ENCODE measurements at places on chromosomes 4 and X.

GRCh38 chr4:108473163-108473720 lies 147.1 kb upstream of the RPL34 start:
- no peak for DNase-seq
- no peaks in the 10 kb centered on the region for H3K4me1 ChIP-seq
- H3K27me3 ChIP-seq, result no peaks in the 10 kb centered on the region
- no peak overlapping the region for H3K27ac ChIP-seq
- H3K4me3 ChIP-seq, result no peak overlapping the region
- no peaks in the 10 kb centered on the region for H3K36me3 ChIP-seq

- no peaks in the 10 kb centered on the region for H3K4me1 ChIP-seq
- no peak for DNase-seq
- H3K36me3 ChIP-seq, result no peaks in the 10 kb centered on the region
- no peak overlapping the region for H3K4me3 ChIP-seq
- no peak overlapping the region for H3K27ac ChIP-seq
These were observed 174.5 kb downstream of the SMIM20 start for GRCh38 chr4:26088433-26088928.

DNA sequence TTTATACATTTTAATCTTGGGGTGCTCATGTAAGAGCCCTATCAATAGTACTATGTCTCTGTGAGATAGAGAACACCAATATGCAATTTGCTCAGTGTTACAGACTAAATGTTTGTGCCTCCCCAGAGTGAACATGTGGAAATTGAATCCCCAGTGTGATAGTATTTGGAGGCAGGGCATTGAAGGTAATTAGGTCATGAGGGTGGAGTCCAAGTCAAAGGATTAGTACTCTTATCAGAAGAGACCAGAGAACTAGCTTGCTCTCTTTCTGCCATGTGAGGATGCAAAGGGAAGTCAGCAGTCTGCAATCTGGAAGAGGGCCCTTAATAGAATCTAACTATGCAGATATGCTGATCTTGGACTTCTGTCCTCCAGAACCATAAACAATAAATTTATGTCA lies 1317.0 kb downstream of the STIM2 start:
- no peaks in the 10 kb centered on the region for H3K27me3 ChIP-seq
- H3K27ac ChIP-seq, result no peak overlapping the region
- DNase-seq, result no peak
- no peaks in the 10 kb centered on the region for H3K36me3 ChIP-seq
- H3K4me3 ChIP-seq, result no peak overlapping the region

DNA sequence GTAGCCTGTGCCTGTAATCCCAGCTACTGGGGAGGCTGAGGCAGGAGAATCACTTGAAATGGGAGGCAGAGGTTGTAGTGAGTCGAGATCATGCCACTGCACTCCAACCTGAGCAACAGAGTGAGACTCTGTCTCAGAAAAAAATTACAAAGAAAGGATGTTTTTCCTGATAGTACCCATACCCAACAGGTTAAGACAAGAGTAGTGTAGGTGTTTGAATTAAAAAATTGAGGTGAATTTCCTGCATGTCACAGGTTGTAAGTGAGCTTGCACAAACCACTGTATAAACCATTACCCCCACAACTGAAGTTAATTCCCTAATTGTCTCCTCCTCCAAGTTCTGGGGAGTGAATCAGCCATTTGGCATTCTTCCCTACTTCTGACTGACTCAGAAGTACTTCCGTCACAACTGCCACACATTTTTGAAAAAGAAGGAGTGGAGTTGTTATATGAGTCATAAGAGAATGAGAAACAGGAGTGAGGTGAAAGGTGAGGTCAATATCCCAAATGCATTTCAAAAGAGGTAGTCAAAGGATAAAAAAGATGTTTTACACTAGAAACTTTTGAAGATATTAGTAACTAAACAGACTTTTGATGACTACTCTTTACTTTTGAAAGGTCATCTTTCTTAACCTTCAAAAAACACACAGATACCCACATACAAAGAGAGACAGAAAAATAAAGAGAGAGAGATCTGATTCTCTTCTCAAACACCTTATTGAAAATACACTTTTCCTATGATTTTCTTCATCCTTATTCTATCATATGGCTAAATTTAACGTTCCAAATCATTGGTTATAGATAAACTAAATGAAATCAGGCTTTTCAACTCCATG lies 134.5 kb downstream of the BTC start:
- H3K4me1 ChIP-seq, result no peaks in the 10 kb centered on the region
- DNase-seq, result no peak
- H3K4me3 ChIP-seq, result no peak overlapping the region

DNA sequence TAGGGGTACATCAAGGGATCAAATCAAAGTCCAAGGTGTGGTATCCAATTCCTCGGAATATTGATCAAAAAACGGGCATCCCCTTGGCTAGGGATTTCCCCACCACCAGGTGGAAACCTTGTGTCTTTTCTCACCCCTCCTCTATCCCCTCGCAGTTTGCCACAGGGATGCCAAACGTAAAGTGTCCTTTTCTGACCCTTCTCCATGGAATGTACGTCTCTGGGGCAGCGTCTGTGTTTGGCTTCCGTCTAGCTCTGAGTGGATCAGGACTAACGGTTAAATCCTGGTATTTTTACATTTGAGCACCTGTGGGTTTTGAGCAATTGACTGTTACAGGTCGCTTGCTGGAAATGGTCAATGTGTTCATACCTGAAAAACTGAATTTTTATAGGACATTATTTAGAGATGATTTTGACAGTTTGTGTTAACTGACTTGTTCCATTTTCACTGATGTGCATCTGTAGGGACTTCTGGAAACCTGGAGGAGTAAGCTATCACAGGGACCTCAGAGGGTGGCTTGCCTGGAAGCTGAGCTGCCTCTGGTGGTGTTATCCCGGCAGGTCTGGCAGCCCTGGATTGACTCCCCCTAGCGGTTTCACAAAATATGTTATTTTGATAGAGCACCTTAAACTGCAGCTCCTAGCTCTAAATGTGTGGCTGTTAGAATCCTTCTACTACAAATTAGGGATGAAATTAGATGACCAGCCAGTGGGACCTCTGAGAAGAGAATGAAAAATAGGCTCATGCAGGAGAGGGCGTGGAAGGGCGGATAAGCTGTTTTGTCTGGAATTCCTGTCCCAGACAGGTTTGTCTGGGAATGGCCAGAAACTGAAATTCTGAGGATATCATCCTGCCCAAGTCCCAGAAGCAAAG lies 8.8 kb upstream of the MGST2 start:
- peak; percentile 54 for DNase-seq
- no peak overlapping the region for H3K4me3 ChIP-seq
- no peak overlapping the region for H3K27ac ChIP-seq
- peaks cover 2% of the 10 kb centered on the region for H3K4me1 ChIP-seq
- no peaks in the 10 kb centered on the region for H3K36me3 ChIP-seq
- no peaks in the 10 kb centered on the region for H3K27me3 ChIP-seq

- H3K4me3 ChIP-seq, result no peak overlapping the region
- no peaks in the 10 kb centered on the region for H3K36me3 ChIP-seq
- DNase-seq, result no peak
- H3K4me1 ChIP-seq, result no peaks in the 10 kb centered on the region
These were observed 292.5 kb upstream of the DCAF8L1 start for GRCh38 chrX:28273736-28274135.

- DNase-seq, result no peak
- no peaks in the 10 kb centered on the region for H3K4me1 ChIP-seq
- no peaks in the 10 kb centered on the region for H3K36me3 ChIP-seq
- no peak overlapping the region for H3K4me3 ChIP-seq
- H3K27ac ChIP-seq, result no peak overlapping the region
These were observed 169.4 kb downstream of the GLUD2 start for GRCh38 chrX:121216641-121217374.

GRCh38 chr4:37967736-37968135 lies 7.5 kb downstream of the PTTG2 start:
- no peaks in the 10 kb centered on the region for H3K36me3 ChIP-seq
- no peak for DNase-seq
- no peaks in the 10 kb centered on the region for H3K27me3 ChIP-seq

- no peak overlapping the region for H3K27ac ChIP-seq
- no peaks in the 10 kb centered on the region for H3K4me1 ChIP-seq
- H3K4me3 ChIP-seq, result no peak overlapping the region
- DNase-seq, result no peak
These were observed 103.6 kb downstream of the ENOX2 start for GRCh38 chrX:130799393-130799792.

- H3K27ac ChIP-seq, result no peak overlapping the region
- H3K4me1 ChIP-seq, result no peaks in the 10 kb centered on the region
- no peak overlapping the region for H3K4me3 ChIP-seq
- no peaks in the 10 kb centered on the region for H3K36me3 ChIP-seq
- DNase-seq, result no peak
- H3K27me3 ChIP-seq, result no peaks in the 10 kb centered on the region
These were observed 16.1 kb downstream of the TLR8 start for GRCh38 chrX:12922599-12922919.

GRCh38 chr4:78214078-78214477 lies 157.0 kb downstream of the FRAS1 start:
- DNase-seq, result no peak
- H3K27ac ChIP-seq, result no peak overlapping the region
- no peak overlapping the region for H3K4me3 ChIP-seq
- H3K4me1 ChIP-seq, result no peaks in the 10 kb centered on the region
- no peaks in the 10 kb centered on the region for H3K27me3 ChIP-seq
- H3K36me3 ChIP-seq, result no peaks in the 10 kb centered on the region

GRCh38 chr4:24888475-24889344 lies 24.1 kb downstream of the CCDC149 start:
- no peaks in the 10 kb centered on the region for H3K4me1 ChIP-seq
- H3K27me3 ChIP-seq, result no peaks in the 10 kb centered on the region
- DNase-seq, result no peak
- H3K36me3 ChIP-seq, result no peaks in the 10 kb centered on the region
- no peak overlapping the region for H3K27ac ChIP-seq

- DNase-seq, result no peak
- no peak overlapping the region for H3K4me3 ChIP-seq
- H3K4me1 ChIP-seq, result no peaks in the 10 kb centered on the region
These were observed 7.7 kb upstream of the MAPK10 start for GRCh38 chr4:86367577-86367976.

GRCh38 chr4:126727461-126727860 lies 905.3 kb upstream of the INTU start:
- no peak for DNase-seq
- H3K4me1 ChIP-seq, result no peaks in the 10 kb centered on the region
- no peaks in the 10 kb centered on the region for H3K27me3 ChIP-seq
- H3K36me3 ChIP-seq, result no peaks in the 10 kb centered on the region
- H3K27ac ChIP-seq, result no peak overlapping the region

DNA sequence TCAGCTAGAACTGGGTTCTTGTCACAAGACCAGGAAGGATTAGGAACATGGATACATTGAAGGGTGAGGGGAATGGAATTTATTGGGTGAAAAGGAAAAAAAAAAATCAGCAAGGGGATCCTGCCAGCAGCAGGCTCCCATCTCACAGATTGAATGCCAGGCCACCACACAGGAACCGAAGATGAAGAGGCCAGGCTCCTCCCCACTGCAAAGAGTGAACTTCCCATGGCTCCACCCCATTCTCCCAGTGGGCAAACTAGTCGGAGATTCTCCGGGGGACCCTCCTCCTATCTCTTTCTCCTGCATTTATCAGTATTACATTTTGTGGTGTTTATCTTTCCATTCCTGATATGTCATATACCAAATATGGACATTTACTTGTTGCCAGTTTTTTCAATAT lies 46.0 kb upstream of the MAGED1 start:
- no peak overlapping the region for H3K4me3 ChIP-seq
- H3K36me3 ChIP-seq, result peaks cover 4% of the 10 kb centered on the region
- no peak overlapping the region for H3K27ac ChIP-seq

- no peak overlapping the region for H3K4me3 ChIP-seq
- no peak overlapping the region for H3K27ac ChIP-seq
- H3K27me3 ChIP-seq, result no peaks in the 10 kb centered on the region
- no peak for DNase-seq
- no peaks in the 10 kb centered on the region for H3K36me3 ChIP-seq
These were observed 783.0 kb upstream of the AADAT start for GRCh38 chr4:170872794-170873193.

GRCh38 chr4:10123227-10124101 lies 6.9 kb upstream of the WDR1 start:
- no peak overlapping the region for H3K4me3 ChIP-seq
- DNase-seq, result no peak
- no peaks in the 10 kb centered on the region for H3K27me3 ChIP-seq
- H3K27ac ChIP-seq, result peak overlapping the region; percentile 7
- peaks cover 10% of the 10 kb centered on the region for H3K4me1 ChIP-seq
- H3K36me3 ChIP-seq, result no peaks in the 10 kb centered on the region

DNA sequence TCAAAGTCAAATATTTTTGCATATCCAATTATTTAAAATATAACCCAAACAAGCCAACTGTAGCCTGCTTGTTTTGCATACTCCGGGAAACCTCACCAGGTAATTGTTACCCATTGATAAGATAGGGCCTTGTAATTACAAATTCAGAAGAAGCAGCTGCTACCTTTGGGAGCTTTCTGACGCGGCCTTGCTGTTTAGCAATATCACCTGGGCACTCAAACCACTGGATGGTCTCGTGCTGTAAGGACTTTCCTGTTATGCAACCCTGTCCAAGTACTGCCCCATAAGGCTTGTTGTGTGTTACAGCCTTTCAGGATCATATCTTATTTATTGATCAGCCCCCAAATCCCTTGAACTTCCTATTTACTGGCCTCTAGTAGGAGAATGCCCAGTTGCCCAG lies 52.1 kb downstream of the HS3ST1 start:
- no peaks in the 10 kb centered on the region for H3K4me1 ChIP-seq
- H3K27me3 ChIP-seq, result no peaks in the 10 kb centered on the region
- DNase-seq, result no peak

GRCh38 chrX:115367951-115368350 lies 78.4 kb downstream of the LUZP4 start:
- H3K27me3 ChIP-seq, result no peaks in the 10 kb centered on the region
- H3K27ac ChIP-seq, result no peak overlapping the region

DNA sequence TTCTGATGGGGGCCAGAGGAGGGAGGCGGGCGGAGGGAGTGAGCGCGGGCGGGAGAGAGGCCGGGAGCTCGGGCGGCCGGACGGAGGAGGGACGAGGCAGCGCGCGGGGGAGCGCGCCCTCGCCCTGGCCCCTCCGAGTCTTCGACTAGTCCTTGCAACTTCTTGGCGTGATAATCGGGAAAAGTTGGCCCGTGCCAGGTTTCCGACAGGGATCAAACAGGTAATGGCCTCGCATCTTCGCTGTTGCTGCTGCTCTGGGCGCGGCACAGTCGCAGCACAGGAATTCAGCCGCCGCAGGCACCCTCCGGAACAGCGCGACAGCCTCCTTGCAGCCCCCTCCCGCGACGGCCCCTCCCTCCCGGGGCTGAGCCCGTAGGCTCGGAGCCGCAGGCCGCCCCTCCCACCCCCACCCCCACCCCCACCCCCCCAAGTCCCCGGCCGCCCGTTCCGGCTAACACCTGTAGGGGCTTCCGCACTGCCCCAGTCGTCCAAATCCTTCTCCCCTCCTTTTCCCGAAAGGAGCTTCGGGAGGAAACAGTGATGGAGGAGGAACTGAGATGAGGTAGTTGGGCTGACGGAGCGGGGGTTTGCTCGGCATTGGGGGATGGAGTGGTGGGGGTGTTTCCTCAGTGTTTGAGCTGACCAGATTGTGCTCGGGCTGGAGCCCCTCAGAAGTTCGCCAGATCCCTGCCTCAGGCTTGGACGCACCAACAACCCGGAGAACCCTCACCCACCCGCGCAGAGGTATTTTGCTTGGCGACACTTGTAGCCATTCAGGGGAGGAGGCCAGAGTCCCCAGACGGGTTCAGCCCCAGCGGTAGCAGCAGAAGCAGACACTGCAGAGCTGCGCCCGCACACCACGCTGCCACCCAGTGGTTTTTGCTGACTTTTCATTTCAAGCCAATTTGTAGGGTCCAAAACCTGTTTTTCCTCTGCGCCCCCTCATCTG lies at the start of gene FGF13:
FGF13 (minus strand) TSS at position 319 of the 949 bp plus-strand sequence. CDS start 714 bp downstream, outside the sequence.
- peak within 1 kb of the TSS; percentile 54 for H3K4me3 ChIP-seq
- H3K4me1 ChIP-seq, result no peaks in the 10 kb centered on the region
- peak; percentile 31 for DNase-seq
- H3K36me3 ChIP-seq, result no peaks in the 10 kb centered on the region

- DNase-seq, result no peak
- no peaks in the 10 kb centered on the region for H3K27me3 ChIP-seq
- H3K4me3 ChIP-seq, result no peak overlapping the region
These were observed 40.4 kb upstream of the PDHA1 start for GRCh38 chrX:19303256-19303880.

Measured in heart left ventricle (tissue), 16 donors.